ENCODE measurements at places on chromosomes 1 and 21.
A peak's percentile ranks its signal among the peaks of the same experiment; 100 is the strongest.

- no peak for DNase-seq
Observed at GRCh38 chr1:39969531-39970270, 14.8 kb downstream of the MFSD2A start.

DNA sequence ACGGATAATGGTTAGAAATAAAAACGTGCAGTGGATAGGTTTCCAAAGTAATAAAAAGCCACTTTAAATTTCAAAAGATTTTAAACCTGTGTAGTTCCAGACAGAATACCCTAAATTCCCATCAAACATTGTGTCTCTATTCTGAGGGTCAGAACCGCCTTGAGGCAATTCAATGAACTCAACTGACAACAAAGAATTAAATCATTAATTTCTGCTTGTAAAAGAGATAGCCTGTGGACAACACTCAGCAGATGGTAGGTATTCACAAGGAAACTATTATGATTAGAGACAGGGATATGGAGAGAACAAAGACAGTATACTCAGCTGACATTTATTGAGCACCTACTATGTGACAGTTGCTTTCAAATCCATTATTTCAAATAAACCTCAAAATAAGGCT lies 35.1 kb upstream of the JUN start:
- DNase-seq: no peak

GRCh38 chr1:115713906-115714305 lies 54.6 kb downstream of the CASQ2 start:
- DNase-seq: no peak

DNA sequence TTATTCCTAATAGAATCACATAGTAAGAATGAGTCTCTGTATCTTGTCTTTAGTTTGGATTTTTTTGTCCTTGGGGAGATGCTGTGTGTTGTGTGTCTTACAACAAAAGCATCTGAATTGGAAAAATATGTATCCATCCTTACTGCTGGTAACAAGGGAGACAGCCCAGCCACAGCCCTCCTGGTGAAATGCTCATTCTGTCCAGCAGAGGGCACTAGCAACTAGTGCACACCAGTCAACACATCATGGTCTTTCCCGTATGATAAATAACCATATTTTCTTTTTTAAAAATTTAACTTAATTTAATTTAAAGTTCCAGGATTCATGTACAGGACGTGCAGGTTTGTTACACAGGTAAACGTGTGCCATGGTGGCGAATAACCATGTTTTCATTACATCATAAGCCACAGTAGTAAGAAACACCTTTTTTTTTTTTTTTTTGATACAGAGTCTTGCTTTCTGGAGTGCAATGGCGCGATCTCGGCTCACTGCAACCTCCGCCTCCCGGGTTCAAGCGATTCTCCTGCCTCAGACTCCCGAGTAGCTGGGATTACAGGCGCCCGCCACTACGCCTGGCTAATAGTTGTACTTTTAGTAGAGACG lies 245.1 kb downstream of the PTBP2 start:
- peak; percentile 86 for DNase-seq

DNA sequence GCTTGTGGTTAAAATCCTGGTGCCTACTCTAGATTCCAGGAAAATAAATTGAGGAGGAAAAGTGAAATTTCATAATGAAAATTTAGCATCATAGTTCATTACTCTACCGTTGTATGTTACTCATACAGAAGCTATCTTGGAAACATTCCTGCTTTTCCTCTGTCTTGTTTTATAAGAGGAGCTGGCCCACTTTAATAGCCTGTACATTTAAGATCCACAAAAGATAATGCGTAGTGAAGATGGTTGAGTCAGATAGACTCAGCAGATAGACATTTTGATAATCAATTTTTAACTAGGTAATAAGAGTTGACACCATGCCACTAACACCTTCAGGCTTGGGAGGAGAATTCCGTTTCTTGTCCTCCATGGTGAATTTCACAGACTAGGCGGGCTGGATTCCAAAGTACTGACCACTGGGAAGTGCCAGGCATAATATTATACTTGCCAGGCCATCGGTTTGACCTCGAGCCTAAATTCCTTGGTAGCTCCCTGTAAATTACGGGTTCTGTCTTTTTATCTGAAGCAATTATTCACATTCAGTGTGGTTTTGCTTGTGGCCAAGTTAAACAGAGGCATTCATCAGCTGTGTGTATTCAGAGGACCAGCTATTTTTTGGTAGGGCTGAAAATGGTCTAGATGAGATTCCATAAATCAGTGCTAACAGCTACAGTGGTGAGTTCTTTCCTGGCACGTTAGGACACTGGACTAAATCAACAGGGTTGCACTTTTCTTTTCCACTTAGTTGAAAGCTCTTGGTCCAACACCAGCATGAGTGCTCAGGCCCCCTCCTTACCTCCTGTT lies 111.9 kb upstream of the KAZN start:
- DNase-seq: peak; percentile 68

- DNase-seq: no peak
Observed at GRCh38 chr1:33984906-33985565, 121.2 kb downstream of the HMGB4 start.

GRCh38 chr1:37851782-37852210 lies 7.6 kb downstream of the MTF1 start:
- DNase-seq: no peak

GRCh38 chr1:247146671-247147070 lies 25.1 kb downstream of the ZNF124 start:
- no peak for DNase-seq

GRCh38 chr1:167755654-167756053 lies 33.9 kb downstream of the MPZL1 start:
- DNase-seq: no peak

GRCh38 chr1:27752360-27752759 lies 20.7 kb upstream of the STX12 start:
- DNase-seq: no peak

GRCh38 chr1:200795156-200795555 lies 56.5 kb downstream of the CAMSAP2 start:
- no peak for DNase-seq

Measured in sciatic nerve (tissue), 2 donors.